ENCODE measurements at places on chromosomes 7 and 10.

GRCh38 chr7:83457022-83457892 lies 191.7 kb downstream of the SEMA3E start:
- no peak for DNase-seq

DNA sequence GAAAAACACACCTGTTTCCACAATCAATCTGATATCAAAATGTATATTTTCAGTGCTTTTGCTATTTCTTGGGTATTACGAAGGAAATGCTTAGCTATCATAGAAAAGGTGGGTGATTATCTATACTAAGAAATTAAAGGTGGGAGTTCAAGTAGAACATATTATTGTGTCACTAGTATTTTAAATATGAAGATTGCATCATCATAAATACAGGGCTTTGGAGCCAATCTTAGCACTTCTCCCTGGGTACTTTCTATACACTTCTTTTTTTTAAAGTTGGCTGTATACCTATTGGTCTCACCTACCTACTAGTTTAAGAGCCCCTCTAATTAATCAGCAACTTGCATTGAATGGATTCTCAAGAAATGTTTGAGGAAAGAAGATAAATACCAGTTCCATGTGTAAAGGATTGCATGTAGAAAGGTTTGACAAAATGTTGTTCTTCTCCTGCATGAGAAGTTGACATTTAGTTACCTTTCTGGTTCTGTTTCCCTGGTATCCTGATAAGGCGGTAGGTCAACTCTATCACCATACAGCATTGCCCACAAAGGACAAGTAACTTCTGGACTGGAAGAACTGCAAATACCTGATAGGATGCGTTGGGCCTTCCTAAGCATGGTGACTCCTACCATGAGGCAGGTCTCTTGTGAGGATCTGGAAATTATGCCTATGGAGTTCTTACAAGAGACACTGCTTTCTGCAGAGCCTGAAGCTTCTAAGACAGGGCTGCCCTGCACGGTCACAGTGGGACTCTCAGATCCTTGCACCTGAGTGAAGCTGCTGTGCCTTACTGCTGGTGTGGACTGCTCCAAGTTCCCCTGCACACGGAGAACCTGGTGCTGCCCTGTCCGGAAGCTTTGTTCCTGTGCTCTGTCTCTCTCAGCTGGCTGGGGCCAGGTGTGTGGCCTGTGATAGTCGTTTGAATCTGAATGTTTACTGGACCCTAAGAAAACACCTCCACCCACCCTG lies 32.1 kb upstream of the PDSS1 start:
- no peak for DNase-seq

- no peak for DNase-seq
Observed at GRCh38 chr10:48932831-48933664, 6.6 kb downstream of the LRRC18 start.

GRCh38 chr7:152672626-152673025 lies 3.3 kb downstream of the XRCC2 start:
- no peak for DNase-seq

GRCh38 chr10:88113232-88113631 lies 249.8 kb downstream of the PTEN start:
- no peak for DNase-seq

DNA sequence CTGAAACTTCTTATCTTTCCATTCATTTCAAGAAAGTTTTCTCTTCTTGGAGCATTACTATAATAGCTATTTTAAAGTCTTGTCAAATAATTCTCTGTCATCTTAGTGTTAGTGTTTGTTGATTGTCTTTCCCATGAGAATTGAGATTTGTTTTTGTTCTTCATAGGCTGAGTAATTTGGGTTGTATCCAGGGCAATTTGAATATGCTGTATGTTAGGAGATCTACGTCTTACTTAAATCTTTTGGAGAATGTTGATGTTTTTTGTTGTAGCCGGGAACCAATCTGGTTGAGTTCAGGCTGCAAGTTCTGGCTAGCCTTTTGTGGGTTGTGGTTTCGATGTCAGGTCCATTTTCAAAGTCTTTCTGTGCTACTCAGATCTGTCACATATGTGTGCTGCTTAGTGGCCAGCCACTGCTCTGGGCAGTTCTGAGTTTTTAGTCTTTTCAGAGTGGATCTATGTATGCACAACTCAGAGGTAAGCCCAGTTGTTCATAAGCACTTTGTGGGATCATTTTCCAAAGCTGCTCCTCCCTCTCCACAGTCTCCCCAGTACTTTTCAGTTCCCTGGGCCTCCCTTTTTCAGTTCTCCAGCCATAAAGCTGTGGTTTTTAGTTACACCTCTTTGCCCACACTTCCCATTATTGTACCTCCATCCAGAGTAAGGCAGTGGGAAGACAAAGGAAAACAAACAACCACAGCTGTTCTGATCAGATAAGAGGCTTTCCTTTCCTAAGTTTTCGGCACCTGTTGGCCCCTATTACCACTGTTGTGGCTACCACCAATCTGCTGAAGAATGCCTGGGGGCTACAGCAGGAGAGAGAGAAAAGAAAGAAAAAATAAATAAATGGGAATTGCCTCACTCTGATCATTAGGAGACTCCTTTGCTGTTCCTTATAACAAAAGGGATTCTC lies 4.7 kb upstream of the CCNJ start:
- DNase-seq = no peak

GRCh38 chr10:17059197-17059688 lies 70.4 kb downstream of the CUBN start:
- no peak for DNase-seq

Data from cardiac septum (tissue), 1 donor.